ENCODE measurements at places on chromosomes 1 and 21.

- no peak for DNase-seq
These were observed 423.1 kb downstream of the HLX start for GRCh38 chr1:221302357-221302756.

DNA sequence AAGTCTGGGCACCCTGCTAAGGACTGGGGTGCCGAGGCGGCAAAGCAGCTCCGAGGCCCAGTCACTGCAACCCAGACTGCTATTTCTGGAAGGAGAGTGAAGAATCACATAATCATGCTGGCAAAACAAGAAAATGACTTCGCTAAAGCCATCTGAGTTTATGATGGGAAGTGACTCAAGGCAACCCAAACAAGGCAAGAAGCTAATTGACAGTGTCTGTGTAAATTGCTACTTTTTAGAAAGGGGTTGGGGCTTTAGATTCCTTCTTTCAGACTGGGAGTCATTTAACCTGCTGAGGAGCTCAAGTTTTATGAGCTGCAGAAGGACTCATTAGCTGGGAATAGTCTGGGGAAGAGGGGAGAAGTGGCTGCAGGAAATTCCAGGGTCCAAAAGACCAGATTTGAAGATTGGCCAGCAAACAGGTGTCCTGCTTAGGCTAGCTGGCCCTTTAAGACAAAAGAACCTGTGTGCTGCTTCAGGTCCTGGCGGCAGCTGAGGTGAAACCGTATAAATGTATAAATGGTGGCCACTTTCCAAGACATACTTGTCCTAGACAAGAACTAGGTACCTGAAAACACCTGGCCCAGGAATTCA is 28.1 kb downstream of the TSHB start:
- no peak for DNase-seq

GRCh38 chr1:118244194-118244593 is 59.2 kb upstream of the SPAG17 start:
- DNase-seq: no peak

GRCh38 chr1:154524881-154525280 is 22.7 kb upstream of the SHE start:
- no peak for DNase-seq

GRCh38 chr1:227951624-227952373 is 4.1 kb upstream of the WNT9A start:
- no peak for DNase-seq

DNA sequence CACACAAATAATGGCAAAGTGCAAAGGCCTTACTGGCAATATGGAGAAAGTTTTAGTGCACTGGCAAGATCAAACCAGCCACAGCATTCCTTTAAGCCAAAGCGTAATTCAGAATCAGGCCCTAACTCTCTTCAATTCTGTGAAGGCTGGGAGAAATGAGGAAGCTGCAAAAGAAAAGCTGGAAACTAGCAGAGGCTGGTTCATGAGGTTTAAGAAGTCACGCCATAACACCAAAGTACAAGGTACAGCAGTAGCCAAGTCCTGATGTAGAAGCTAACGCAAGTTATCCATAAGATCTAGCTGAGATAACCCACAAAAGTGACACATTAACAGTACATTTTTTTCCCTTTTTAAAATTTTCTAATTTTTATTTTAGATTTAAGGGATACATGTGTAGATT is 57.1 kb downstream of the SLC27A3 start:
- no peak for DNase-seq

DNA sequence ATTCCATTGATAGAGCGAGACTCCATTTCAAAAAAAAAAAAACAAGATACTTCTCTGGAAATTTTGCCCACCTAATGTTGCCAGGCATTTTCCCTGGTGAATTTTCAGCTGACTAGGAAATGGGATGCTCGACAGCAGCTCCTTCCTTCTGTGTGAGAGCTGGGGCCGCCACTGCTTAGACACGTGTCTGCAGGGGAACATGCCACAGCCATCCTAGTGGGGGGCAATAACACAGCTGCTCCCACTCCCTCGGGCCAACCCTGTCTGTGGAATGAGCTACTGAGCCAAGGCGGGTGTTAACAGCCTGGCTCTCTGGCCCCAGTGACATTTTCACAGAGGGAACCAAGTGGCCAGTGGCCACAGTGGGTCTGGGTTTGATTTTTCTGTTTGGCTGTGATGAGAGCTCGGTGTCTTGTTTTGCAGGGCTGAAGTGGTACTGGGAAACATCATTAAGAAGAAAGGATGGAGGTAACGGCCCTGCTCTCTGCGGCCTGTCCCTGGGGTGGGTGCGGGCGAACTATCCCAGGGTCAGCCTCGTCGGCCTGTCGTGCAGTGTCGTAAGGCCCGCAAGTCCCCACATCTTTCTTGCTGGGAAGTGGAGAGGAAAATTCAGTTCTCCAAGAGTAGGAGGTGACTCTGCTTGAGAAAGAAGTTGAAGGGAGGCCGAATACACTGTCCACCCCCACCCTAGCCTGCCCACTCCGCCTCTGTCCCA is 39.2 kb downstream of the KCNAB2 start:
- no peak for DNase-seq

GRCh38 chr1:2466958-2467554 is 9.0 kb upstream of the PLCH2 start:
- DNase-seq: peak; percentile 87

GRCh38 chr1:157894613-157895165 is 53.1 kb upstream of the CD5L start:
- no peak for DNase-seq

DNA sequence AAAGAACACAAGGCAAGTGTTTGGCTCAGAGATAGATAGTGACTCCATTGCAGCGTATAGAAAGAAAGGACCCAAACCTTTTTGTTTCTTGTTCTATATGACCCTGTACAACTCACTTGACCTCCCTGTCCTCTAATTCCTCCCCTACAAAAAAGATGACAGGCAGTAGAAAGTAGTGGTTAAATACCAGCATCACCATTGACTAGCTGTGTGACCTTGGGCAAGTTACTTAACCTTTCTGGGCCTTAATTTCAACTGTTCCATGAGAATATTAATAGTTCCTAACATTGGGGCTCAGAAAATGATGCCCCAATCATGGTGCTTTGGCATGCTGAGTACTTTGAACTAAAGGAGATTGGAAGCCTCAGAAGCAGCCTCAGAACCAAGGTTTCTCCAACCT is 46.7 kb upstream of the MAN1A2 start:
- DNase-seq: no peak

DNA sequence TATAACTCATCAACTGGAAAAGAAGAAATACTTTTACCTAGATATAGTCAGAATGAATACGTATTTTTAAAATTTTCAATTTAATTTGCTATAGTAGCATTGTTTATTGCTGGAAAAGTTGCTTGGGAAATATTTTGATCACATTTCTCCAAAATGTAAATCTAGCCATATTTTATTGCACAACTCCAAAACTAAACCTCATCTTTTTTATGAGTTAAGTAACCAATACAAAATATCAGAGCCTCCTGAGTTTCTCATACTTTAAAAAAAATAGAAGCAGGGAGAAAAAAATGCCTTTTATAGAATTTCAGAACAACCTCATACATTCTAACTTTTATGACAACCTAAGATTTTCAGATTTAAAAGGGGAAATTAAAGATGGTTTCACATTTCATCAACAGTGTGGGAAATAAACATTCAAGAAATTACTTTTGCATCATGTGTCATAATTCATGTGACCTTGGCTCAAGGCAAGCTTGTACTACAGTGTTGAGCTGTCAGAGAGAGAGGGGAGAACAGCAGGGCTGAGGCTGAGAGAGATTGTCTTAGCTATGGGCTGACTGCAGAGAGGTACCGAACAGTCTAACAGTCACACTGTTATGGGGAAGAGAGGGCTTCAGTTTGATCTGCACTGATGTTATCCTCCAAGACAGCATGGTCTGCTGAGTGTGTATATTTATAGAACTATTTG is 519.0 kb downstream of the LTN1 start:
- no peak for DNase-seq

DNA sequence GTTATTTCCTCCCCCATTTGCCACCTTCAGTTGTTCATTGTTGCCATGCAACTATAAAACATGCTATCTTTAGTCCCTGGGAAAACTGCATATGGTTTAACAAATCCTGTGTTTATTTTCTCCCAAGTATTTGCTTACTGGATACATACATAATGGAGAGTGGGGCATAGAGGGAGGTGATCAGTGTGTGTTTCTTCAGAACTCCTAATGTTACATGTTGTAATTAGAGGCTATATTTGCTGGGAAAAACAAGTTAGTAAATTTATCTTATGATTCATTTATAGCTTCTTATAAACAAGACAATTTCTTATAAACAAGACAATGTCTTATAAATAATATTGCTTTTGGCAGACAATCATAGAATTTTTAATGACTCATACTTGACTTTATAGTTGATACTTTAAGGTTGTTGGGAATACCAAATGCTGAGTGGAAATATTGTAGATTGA is 7.3 kb upstream of the GIPC2 start:
- DNase-seq: no peak

GRCh38 chr1:179217943-179218507 is 11.5 kb downstream of the ABL2 start:
- DNase-seq: no peak

DNA sequence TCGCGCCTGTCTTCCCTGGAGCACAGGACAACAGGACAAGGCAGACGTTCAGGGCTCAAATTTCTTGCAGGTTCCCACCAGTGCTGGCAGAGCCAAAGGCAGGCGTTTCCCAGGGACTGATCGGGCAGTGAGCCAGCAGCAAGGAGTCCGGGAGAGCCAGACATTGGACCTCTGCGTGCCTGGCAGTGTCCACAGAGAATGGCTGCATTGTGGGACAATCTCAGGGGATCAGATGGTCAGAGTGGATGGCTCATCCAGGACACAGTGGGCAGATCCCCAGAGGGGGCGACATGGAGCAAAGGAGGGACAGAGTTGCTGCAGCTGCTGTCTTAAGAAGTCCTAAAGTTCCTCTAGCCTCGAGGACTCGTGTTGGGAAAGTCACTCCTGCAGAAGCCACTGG is 4.6 kb downstream of the TMEM63A start:
- peak; percentile 59 for DNase-seq

DNA sequence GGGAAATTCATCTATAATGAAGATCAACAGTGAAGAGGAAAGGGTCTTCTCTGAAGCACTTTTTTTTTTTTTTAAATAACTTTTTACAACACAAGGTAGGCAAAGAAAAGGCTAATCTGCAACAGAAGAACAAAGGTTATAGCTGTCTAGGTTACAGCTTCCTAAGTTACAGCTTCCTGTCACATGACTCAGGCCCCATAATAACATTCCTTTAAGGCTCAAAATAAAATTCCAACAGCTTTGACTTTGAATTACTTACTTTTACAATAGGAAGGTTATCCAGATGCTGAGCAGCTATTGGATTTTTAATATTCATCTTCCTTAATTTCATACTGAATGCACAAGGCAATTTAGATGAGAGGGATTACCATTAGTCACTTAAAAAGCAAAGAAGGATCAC is 40.4 kb upstream of the TMEM61 start:
- DNase-seq: no peak

- no peak for DNase-seq
These were observed 1.3 kb upstream of the C1orf226 start for GRCh38 chr1:162380061-162380846.

DNA sequence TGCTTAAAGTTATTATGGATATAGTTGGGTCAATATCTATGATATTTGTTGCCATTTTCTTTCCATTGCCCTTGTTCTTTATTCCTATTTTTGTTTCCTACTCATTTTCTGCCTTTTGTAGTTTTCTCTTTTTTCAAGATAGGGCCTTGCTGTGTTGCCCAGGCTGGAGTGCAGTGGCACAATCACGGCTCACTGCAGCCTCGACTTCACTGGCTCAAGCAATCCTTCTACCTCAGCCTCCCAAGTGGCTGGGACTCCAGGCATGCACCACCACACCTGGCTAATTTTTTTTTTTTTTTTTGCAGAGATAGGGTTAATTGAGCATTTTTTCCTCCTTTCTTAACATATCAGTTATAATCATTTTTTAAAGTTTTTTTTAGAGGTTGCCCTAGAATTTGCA is 92.7 kb downstream of the TOMM20 start:
- DNase-seq: no peak

DNA sequence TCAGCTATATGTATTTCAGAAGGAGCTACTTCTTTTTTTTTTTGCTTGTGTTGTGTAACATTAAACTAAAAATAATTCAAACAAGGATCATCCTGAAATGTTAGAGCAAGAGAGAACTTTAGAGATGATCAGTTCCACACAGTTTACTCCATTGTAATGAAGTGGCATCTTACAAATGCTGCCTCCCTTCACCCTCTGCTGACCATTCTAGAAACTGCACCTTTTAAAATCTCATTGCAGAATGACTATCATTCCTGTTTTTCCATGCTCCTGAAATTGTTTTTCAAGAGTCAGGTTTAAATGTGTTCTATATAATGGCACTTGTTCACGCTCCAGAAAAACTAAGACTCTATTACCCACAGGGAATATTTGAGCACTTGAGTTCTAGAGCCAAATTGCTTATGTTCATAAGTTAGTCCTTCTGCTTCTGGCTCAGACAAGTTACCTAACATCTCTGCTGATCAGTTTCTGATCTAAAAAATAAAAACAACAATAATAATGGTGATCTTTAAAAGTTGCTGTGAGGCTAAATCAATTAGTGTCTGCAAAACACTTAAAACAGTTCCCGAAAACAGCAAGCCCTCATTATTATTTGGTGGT is 21.5 kb upstream of the SLC44A5 start:
- peak; percentile 45 for DNase-seq

GRCh38 chr1:17192394-17193221 is 12.3 kb upstream of the PADI1 start:
- DNase-seq: peak; percentile 6

DNA sequence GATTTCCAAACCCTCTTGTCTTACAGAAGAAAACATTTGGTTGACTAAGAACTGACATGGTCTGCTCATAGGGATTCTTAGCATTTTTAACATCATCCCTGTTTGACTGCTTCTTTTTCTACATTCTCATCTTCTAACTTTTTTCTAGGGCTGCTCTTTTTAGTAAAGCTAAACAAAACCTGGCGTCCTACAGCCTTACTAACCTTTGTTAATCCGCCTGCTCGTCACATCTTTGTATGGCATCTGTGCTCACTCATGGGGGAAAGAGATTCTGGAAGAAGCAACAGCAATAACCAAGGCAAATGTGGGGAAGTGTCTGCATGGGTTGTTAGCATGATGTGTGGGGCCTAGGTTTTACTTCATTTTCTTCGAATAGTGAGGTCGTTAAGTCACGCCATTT is 92.0 kb downstream of the KIF1B start:
- no peak for DNase-seq

GRCh38 chr1:204506969-204507316 is 9.3 kb upstream of the MDM4 start:
- DNase-seq: peak; percentile 65
